Fibroblast of skin of right quadriceps (primary cell): ENCODE measurements at places on chromosomes 16 and 17.

DNA sequence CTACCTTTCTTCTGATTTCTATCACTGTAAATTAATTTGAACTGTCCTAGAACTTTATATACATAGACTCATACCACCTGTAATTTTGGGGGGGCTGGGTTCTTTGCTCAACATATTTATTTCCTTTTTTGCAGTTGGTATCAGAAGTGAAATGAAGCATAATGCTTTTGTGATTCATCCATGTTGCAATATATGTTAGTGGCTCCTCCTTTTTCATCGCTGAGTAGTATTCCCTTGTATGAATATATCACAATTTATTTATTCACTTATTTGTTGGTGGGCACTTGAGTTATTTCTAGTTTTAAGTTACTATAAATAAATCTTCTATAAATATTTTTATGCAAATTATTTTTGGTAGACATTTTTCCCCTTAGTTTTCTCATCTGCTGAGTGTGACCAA lies 336.4 kb downstream of the HS3ST3B1 start:
- DNase-seq: no peak

DNA sequence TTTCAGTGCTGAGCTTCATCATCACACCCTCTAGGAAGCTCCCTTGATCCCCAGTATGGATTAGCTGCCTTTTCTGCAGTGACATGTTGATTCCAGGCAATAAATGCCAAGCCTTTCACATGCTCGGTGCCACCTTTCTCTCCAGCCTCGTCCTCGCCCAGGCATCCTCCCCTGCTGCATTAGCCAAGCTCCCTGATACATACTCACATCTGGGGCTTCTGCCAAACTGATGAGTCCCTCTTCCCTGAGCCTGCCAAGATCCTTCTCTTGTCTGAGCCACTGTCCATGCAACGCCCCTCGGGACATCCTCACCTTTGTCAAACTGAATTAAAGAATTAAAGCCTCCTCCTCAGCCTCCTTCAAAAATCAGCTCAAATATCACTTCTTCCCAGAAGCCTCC lies 538.5 kb upstream of the CDH11 start:
- DNase-seq: peak; percentile 50

DNA sequence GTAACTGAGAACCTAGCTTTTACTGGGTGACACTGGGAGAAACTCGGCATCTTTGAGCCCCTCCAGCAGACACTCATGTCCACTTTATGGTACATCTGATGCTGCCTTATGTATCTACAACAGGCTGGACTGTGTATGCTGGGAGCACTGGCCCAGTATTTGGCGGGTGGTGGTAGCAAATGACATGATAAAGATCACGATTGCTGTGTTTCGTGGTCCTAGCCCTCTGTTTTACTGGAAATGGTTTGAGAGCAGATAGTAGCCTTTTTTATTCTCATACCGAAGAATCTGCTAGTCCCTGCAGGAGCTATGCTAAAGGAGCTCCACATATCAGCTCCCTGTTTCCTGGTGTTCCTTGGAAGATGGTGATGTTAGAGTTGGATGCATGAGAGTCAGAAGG lies 150.3 kb downstream of the CCDC182 start:
- DNase-seq: no peak

- no peak for DNase-seq
These were observed 46.9 kb downstream of the SYCE1L start for GRCh38 chr16:77246150-77246549.

DNA sequence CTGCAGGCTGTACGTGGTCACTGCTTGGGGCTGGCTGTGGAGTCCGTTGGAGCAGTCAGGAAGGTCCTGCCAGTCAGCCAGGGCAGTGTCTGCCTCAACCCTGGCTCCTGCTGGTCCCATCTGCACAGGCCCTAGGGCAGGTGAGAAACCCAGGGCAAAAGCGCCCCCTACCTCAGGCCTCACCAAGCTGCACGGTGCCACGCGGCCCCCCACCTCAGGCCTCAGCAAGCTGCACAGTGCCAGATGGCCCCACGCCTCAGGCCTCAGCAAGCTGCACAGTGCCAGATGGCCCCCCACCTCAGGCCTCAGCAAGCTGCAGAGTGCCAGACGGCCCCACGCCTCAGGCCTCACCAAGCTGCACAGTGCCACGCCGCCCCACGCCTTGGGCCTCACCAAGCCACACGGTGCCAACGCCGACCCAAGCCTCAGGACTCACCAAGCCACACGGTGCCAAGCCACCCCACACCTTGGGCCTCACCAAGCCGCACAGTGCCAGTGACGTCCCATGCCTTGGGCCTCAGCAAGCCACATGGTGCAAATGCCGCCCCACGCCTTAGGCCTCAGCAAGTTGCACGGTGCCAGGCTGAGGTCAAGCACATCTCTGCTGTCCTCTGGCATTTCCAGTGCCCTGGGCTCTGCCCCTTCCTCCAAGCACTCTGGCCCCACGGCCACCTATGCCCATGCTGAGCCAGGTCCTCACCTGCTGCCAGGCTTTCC lies 5.5 kb downstream of the TMEM204 start:
- no peak for DNase-seq

DNA sequence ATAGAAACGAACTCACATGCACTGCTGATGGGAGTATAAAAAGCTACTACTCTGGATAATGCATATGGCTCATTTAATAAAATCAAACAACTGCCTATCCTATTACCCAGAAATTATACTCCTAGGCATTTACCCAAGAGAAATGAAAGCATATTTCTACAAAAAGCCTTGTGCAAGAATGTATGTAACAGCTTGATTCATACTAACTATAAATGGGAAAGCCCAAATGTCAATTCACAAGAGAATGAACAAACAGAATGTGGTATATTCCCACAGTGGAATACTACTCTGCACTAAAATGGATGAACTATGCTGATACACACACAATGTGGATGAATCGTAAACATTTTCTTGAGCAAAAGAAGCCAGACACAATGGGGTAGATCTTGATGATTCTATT lies 38.4 kb downstream of the KIAA0753 start:
- DNase-seq: no peak

DNA sequence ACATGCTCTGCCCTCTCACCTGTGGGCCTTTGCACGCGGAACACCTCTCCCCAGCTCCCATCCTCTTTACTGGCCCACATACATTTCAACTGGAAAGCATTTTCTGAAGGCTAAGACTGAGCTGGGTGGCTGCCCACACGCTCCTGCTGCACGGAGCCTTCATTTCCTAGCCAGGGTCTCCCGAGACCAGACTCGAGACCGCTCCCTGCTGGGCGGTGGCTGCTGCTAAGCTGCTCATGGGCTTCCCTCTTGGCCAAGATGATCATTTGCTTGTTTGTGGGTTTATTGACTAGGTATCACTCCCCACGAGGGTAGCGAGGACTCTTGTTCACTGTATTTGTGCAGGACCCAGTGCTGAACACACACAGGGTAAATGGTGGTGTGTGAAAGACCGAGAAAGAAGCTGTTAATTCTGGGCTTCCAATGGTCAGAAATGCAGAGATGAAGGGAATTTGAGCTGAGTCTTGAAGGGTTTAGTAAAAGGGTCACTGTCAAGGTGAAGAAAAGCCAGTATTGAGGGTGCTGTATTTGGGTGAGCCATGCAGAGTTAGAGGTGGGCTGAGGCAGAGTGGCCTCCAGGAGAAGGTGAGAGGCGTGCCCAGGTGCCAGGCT lies 907 bp downstream of the TRAPPC2L start:
- DNase-seq: peak; percentile 63

DNA sequence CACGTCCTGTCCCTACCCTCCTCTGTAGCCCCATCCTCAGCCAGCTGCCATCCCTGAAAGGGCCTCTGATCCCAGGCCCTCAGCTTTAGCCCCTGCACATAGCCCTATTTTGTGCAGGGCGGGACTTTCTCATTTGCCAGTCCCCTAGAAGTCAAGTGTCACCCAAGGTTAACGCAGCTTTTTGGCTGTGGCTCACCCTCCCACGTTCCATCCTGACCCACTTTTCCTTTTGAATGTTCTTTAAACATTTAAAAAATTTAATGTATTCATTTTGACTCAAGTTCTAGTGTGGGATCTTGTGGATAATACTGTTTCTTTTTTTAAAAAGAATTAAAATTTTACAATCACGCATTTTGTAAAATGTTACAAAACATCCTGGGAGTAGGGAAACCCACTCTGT lies 62.2 kb upstream of the LGALS9 start:
- no peak for DNase-seq

DNA sequence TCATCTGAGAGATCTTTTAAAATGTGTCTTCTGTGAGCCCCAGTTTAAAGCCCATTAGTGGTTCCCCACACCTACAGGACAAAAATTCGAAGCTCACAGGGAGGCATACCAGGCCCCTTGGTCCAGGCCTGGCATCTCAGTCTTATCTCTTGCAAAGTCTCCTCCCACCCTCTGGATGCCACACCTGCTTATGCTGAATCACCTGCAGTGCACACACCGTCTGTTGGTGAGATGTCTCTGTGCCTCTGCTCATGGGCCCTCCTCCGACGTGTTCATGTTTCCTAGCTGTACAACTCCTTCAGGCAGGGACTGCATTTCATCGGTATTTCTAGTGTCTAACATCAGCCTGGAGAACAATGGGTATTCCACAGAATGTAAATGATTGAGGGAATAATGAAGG lies 41.6 kb downstream of the RNF157 start:
- no peak for DNase-seq

DNA sequence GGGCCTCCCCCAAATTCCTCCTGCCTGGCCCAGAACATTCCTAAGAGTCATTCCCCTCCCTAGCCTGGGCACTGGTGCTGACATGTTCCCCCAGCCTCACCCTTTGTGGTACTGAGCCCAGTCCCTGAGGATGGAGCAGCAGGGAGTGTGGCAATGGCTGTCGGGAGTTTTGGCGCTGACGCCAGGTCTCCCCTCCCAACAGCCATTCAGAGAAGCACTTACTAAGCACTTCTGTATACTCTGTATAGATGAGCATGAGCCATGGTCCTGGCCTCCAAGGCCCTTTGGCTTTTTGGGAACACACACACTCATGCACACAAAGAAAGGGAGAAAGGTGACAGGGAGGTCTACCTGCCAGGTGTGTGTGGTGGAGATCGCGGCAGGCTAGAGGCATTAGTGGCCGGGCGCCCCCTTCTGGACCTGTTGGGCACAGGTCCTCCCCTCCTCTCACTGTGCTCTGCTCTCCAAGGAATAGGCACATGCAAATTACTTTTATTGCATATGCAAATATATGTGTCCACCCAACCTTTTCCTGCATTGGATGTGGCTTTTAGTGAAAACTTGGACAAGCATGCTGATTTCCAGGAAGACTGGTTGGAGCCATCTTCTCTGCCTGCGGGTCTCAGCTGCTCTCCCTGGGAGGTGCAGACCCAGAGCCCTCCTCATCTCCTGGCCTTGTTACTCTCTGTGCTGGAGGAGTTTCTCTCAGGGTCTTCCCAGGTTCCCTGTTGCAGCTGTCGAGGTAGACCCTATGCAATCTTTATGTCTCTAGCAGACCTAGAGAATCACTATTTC lies 17.4 kb upstream of the C17orf107 start:
- DNase-seq: no peak

GRCh38 chr17:9350080-9350479 lies 225.5 kb downstream of the STX8 start:
- peak; percentile 93 for DNase-seq

DNA sequence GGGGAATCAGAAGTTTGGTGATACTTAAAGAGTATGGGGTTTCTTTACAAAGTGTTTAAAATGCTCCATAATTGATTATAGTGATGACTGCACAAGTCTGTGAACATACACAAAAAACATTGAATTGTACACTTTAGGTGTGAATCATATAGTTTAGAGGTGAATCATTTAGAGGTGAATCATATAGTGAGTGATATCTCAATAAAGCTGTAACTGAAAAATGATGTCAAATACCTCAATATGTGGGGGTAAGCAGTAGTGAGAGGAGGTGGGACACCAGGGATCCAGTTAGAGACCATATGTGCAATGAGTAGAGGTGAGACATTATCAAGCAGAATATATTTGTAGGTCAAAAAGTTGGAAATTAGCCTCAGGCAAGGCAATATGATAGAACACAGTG lies 264.5 kb downstream of the PMP22 start:
- no peak for DNase-seq

GRCh38 chr16:11401161-11402050 lies 56.1 kb downstream of the RMI2 start:
- no peak for DNase-seq
